ENCODE measurements at places on chromosomes 13 and 19.

GRCh38 chr13:97313551-97314260, 91.6 kb downstream of the MBNL2 start:
- no peak for DNase-seq

- no peak for DNase-seq
Measured at GRCh38 chr13:19810996-19811881, 28.5 kb upstream of the PSPC1 start.

DNA sequence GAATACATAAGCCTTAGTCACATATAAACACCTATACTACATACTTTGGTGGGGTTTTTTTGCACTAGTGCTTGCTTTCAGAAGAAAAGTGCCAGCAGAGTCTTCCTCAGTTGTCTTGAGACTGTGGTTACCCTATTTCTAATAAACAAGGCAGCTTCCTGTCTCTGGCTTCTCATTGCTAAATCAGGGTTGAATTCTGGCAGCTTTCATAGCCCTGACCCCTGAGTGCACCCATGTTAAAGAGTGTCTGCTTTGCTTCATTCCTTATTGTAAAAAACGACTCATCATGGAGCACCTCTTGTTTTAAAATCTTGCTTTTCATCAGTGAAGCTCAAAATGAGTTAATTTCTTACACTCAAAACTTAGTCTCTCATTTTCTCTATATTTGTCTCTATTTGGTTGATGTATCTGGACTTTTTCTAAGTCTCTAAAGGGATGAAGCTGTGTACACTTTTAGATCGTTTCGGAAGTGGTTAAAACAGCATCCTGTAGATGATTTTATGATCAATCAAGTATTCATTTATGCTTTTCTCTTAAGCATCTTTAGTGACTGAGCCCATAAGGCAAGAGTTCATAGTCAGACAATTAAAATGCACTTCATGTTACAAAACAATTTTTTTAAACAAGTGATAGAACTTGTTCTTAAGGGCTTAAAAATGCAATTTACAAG, 72.1 kb downstream of the KLF12 start:
- no peak for DNase-seq

- DNase-seq = no peak
Measured at GRCh38 chr19:39814595-39814994, 19.4 kb downstream of the DYRK1B start.

GRCh38 chr19:38444026-38444425, 10.5 kb downstream of the RYR1 start:
- no peak for DNase-seq

All from stimulated activated CD4-positive, alpha-beta T cell treated with anti-CD3 and anti-CD28 coated beads, Interleukin-1b, Interleukin-23, amount 100 ng/mL, for 1 hour (primary cell).